ENCODE measurements at places on chromosomes 1 and 21.
A peak's percentile ranks its signal among the peaks of the same experiment; 100 is the strongest.

DNA sequence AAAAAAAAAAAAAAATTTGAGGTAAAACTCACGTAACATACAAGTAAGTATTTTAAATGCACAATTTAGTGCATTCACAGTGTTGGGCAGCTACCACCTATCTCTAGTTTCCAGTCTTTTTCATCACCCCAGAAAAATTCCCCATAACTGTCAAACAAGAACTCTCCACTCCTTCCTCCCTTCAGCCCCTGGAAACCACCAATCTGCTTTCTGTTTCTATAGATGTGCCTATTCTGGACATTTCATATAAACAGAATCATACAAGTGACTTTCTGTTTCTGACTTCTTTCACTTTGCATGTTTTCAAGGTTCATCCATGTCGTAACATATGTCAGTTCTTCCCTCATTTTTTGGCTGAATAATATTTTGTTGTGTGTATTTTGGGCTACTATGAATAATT, 24.9 kb upstream of the ETS2 start:
- no peak for DNase-seq

DNA sequence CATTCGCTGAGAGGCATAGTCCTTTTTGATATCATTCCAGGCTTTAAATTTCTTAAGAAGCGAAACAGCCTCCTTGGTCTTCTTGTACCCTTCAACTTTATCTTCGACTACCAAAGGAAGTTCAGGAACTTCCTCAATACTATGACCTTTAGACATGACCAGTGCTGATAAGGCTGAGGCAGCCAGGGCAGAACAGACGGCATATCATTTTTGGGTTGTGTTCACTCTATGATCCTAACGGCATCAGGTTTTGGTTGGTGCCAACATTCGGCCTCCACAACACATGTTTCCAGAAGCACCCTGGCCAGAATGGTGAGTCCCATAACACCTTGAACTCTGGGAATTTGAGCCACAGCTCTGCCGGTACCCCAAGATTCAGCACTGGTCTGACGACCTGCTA, 31.4 kb upstream of the MYOC start:
- DNase-seq, result no peak

- DNase-seq, result no peak
Observed at GRCh38 chr21:34589511-34590282, 25.2 kb downstream of the RCAN1 start.

DNA sequence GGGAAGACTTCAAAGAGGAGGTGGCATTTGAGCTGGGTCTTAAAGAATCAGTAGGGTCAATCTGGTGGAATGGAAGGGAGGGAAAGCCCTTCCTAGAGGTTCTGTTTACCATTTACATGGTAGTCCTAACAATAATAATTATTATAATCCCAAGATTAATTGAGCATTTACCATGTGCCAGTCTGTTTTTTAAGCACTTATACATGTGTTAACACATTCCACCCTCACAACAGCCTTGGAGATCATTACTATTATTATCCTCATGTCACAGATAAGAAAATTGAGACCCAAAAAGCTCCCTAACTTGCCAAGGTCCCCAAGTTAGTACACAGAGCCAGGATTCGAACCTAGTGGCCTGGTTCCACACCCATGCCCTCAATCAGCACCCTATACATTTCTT, 10.8 kb downstream of the GLIS1 start:
- no peak for DNase-seq

GRCh38 chr21:14877581-14878228, 187.1 kb downstream of the NRIP1 start:
- DNase-seq, result no peak

- peak; percentile 83 for DNase-seq
Observed at GRCh38 chr1:70043804-70044203, 161.6 kb downstream of the LRRC40 start.

DNA sequence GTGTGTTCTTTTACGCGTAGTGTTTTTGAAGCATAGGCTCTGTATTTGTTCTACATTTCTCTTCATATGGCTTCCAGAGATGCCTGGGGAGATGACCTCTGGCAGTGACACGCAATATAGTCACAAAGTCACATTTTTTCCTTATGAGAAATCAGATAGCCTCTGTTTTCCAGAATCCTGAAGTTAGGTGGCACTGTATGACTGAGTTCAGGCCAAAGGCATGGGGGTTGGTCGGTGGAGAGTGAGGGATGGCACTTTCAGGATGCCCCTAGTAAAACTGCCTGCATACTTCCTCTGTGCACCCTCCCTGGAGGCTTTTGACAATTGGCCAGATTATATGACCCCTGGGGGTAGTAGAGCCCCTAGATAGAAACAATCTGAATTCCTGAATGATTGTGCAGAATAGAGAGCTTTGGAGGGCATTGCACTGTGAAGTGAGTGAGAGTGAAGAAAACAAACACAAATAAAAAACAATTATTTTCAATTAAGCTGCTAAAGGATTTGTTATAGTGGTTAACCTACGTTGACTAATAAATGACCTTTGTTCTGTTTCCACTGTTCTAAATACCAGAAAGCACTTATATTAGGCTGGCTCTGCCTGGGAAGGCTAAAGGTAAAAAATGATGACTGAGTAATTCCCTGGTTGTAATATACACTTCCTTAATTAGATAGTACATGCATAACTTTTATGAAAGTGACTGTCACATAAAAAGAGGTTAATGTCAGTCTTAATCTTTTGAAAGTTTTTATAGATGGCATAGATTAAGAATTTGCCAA, 1660.8 kb downstream of the PLA2G4A start:
- no peak for DNase-seq

GRCh38 chr1:191290441-191290840, 812.8 kb upstream of the BRINP3 start:
- DNase-seq, result no peak

GRCh38 chr1:25487628-25488027, 55.8 kb upstream of the LDLRAP1 start:
- DNase-seq, result no peak

DNA sequence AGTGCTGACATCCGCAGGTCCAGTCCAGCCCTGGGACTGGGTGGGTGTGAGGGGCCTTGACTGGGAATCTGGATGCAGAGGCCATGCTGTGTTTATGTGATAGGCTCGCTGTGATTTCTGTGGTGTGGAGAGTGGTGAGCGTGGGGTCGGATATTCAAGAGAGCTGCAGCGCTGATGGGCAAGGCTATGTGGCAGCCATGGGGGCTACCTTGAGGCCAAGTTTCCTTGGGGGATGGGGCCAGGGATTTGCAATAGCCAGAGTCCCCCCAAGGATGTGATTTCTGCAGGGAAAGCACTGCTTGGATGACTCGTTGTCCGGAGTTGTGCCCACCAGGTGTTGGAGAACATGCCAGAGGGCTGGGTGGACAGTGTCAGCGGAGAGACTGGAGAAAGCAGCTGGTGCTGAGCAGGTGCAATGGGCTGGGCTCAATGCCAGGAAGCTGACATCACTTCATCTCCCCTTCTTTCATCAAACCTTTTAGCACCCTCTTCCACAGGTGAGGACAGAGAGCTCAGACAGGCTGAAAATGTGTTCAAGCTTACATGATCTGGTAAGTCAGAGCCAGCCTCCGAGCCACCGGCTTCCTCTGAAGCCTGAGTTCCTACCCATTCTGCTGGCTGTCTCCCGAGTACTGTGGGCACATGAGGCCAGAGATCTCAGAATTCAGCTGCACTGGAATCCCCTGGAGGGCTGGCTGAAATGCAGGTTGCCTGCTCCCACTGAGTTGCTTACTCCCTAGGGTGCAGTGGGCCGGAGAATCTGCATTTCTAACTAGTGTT, 132.9 kb downstream of the RHOU start:
- no peak for DNase-seq

DNA sequence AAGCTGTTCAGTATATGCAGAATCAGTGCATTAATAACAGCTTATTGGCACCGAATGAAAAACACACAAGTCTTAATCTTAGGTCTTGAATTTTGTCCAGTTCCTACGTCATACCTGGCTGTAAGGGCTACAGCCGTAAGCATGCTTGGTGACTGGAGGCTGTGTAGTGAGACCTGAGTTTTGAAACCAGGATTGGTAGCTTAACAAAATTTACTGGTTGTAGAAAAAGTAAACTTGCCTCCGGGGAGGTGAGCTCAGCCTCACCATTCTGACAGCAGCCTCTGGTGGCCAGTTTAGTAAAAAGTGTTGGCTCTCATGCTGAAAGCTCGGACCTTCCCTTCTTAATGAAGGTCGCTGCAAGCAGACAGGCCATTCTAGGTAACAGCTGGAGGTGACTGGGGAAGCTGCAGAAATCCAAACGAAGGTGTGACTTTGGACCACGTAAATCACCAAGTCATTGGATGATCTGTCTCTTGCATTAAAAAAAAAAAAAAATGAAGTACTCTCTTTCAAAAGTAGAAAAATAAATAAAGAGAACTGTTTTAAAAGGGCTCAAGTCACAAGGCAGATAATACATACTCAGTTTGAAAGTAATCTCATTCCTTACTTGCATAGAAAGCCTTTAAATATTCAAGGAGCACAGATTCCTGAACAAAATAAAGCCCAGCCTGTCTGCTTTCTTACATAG, 48.9 kb downstream of the HLCS start:
- peak; percentile 40 for DNase-seq

DNA sequence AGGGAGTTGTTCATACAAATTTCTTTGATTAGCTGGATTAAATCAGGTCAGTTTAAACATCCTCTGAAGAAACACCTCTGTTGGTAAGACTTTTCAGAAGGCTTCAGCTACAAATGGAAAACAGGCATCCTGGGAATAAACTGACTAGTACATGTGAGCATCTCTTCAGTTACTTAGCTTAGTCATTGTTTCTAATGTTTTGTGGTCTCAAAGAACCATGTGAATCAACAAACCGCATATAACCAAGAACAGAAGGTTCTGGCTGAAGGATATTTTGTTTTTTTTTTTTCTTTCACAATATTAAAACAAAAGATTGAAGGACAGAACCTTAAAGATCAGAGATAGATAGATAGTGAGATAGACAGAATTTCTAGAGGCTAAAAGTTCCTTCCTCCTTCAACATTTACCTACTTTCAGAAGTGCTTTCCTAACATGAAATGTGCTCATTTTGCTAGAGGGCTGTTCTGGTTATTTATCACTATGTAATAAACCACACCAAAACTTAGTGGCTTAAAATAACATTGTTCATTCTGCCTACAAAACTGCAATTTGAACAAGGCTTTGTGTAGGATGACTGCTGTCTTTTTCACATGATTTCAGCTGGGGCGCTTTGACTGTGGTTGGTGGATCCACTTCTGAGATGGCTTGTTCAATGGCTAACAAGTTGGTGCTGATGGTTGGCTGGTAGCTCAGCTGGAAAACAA, 119.8 kb upstream of the PTGFR start:
- peak; percentile 94 for DNase-seq

DNA sequence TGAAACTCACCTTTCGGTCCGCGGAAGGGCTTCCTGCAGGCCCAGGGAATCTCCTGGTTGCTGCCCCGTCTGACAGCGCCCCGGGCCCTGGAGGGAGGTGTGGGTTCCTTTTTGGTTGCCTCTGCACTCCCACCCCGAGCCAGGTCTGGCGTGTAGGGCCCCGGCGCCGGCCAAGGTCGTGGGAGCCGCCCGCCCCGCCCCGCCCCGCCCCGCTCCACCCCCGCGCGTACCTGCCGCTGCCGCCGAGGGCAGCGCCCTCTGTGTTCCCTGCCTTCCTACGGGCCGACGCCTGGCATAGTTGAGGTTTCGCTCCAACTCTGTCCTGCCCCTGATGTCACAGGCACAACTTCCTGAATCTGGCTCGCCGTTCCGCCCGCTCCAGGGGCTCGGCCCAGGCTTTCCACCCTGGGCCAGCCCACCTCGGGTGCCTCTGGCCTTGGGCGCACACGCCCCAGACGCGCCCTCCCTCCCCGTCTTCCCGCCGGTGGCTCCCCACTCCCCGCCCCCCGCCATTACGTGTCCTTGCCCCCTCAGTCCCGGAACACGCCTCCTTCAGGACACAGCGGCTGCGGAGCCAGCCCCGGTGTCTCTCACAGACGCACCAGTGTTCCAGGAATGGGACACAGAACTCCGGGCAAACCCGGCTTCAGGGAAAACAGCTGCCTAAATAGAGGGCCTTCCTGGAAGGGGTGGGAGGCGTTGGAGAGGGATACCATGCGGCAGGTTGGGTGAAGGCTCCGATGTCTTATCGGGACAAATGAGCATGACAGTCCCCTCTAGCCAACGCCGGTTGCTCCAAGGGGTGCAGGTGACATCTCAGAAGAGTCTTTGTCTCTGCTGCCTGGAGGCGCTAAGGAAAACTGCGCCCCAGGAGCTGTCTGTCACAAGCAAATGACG, at the start of gene KIAA0040:
TSS of gene KIAA0040 (minus strand) at position 147 of the 897 bp plus-strand sequence. CDS start 31,763 bp downstream, outside the sequence.
- DNase-seq, result peak; percentile 17

- no peak for DNase-seq
Observed at GRCh38 chr1:8431019-8431418, 113.1 kb downstream of the SLC45A1 start.

DNA sequence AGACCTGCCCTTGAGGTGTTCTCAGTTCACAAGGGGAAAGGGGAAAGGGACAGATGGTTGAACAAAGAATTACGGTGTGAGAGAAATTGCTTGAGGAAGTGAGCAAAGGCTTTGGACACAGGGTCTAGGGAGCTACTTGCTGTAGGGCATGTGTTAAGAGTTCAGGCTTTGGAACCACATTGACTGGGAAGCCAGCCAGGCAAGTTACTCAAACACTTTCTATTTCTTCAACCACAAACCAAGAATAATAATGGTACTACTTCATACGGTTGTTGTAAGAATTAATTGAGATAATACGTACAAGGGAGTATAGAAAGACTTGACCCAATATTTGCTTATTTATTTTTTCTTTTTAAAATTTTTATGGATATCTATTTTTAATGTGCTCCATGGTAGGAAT, 26.6 kb downstream of the AK4 start:
- peak; percentile 97 for DNase-seq

DNA sequence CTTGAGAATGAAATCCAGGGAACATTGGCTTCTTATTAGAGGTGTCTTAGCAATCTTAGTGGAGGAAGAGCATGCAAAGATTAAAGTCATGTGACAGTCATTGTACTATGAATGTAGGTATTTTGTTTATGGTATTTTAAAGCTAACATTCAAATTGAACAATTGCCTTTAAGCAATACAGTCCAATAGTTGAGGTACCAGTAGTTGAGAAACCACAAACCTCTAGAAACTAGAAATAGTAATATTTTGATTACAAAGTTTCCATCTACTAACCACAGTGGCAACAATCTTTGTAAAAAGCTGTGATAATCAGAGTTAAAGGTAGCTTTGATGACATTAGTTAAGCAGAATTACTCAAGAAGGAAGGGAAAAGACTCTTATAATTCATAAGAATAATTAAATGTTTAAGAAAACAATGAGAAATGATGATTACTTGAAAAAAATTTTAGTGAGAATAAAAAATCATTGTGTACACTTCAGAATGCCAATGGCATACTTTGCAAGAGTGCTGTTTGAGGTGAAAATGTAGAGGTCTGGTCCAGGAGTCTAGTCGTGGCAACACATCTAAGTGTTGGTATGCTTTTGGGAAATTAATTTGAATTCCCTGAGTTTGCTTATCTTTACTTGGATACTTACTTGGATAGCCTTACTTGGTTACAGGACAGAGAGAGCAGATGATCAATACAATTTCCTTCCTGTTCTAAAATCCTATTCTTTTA, 104.9 kb upstream of the PTGFR start:
- DNase-seq, result no peak

DNA sequence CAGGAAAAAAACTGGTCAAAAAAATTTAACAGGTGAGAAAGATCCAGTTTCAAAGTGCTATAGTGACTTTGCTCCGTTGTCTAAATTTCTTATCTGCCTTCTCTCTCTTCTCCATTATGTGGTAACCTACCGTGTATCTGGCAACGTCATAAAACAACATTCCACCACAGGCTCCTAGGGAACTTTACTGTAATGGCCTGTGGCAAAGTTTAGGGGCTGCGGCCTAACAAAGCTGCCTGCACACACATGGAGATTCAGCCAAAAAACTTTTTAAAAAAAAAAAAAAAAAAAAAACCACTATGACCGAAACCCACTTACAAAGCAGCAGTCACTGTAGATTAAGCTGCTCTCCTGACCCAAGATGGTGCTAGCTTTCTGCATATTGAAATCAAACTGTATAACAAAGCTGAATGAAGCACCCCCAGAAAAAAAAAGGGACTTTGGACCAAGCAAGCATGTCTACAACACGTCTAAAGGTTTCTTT, 202.6 kb downstream of the SLC45A1 start:
- DNase-seq, result no peak
